ENCODE measurements at places on chromosomes 2 and 18.

GRCh38 chr18:23908827-23909226 lies 105.7 kb upstream of the TTC39C start:
- no peaks in the 10 kb centered on the region for H3K4me1 ChIP-seq
- no peak for DNase-seq
- no peak overlapping the region for H3K27ac ChIP-seq
- no peak overlapping the region for H3K4me3 ChIP-seq

- H3K36me3 ChIP-seq, result no peaks in the 10 kb centered on the region
- no peaks in the 10 kb centered on the region for H3K4me1 ChIP-seq
- no peaks in the 10 kb centered on the region for H3K27me3 ChIP-seq
- no peak for DNase-seq
Observed at GRCh38 chr2:229129738-229130371, 141.2 kb downstream of the PID1 start.

DNA sequence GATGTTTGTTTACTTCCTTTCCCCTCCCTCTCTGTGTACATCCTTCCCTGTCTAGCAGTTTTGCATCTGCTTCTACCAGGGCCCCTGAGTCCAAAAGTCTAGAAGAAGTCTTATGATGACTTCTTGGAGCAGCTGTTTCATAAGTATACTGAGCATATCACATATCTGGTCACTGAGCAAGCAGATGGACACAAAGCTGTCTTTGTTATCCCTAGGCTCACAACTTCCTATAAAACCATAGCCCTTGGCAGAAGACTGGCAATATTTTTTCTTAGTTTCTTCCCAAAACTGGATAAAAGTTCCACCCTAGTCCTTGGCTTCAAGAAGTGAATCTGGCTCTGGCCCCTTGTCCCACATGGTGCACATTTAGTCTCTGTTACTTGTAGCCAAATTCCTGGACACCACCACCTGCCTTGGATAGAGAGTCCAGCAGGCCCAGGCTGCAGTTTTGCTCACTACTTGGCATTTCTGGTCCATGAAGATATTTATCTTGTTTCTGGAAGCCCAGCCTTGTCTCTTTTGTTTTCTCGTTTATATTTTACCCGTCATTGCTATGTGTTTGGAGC lies 22.5 kb downstream of the THOC1 start:
- no peak overlapping the region for H3K27ac ChIP-seq
- peaks cover 73% of the 10 kb centered on the region for H3K36me3 ChIP-seq
- no peaks in the 10 kb centered on the region for H3K4me1 ChIP-seq
- H3K4me3 ChIP-seq, result no peak overlapping the region

DNA sequence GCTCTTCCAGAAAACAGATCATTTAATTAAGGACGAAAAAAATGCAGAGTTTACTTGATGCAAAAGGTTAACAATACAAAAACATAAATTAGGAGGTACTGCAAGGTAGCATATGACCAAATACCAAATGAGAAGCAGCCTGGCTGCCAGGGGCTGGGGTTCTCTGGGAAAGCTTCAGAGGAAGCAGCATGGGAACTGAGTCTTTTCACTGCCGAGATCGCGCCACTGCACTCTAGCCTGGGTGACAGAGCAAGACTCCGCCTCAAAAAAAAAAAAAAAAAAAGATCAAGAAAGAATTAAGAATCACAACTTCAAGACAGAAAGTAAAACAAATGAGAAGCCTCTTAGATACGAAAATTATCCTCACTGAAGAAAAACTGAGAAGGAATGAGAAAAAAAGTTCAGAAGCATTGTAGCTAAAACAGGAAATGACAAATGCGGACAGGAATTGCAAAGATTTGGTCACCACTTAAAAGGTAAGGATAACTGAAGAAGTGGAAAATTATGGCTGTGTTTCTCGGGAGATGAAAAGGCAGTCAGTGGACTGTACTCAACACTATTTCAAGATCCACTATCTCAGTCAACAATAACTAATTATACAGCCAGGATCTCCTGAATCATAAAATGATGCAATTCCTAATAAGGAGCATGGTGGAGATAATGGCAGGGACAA lies 4.3 kb downstream of the SEPTIN10 start:
- H3K27me3 ChIP-seq, result no peaks in the 10 kb centered on the region
- no peaks in the 10 kb centered on the region for H3K36me3 ChIP-seq
- DNase-seq, result no peak
- peaks cover 49% of the 10 kb centered on the region for H3K4me1 ChIP-seq
- peak overlapping the region; percentile 30 for H3K27ac ChIP-seq
- H3K4me3 ChIP-seq, result peak overlapping the region; percentile 10

GRCh38 chr2:169716938-169717690 lies 16.5 kb upstream of the KLHL23 start:
- no peak overlapping the region for H3K4me3 ChIP-seq
- no peaks in the 10 kb centered on the region for H3K36me3 ChIP-seq
- H3K27me3 ChIP-seq, result no peaks in the 10 kb centered on the region
- DNase-seq, result no peak

DNA sequence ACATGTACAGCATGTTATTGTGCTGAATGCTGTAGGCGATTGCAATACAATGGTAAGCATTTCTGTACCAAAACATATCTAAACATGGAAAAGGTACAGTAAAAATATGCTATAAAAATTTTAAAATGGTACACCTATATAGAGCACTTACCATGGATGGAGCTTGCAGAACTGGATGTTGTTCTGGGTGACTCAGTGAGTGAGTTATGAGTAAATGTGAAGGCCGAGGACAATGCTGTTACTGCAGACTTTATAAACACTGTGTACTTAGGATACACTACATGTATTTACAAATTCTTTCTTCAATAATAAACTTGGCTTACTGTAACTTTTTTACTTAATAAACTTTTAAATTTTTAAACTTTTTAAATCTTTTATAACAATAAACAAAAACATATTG lies 473.4 kb upstream of the UBE2E3 start:
- no peak overlapping the region for H3K4me3 ChIP-seq
- H3K4me1 ChIP-seq, result peaks cover 3% of the 10 kb centered on the region
- H3K27ac ChIP-seq, result no peak overlapping the region
- DNase-seq, result no peak
- no peaks in the 10 kb centered on the region for H3K36me3 ChIP-seq

DNA sequence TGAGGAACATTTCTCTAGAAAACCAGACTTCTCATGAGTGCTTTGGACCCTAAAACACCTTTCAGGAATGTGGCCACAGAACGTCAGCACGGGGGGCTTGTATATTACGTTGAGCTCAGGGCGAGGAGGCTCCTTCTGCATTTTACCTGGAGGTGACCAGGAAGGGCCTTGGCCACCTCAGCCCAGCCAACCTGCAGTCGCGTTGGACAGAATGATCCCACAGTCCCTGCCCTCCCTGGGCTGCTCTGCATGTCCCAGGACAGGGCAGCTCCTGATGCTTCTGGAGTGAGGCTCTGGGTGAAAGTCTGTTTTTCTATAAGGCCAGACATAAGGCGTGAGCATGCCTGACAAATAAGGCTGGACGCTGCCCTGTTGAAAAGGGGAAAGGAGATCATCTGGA lies 121.9 kb downstream of the NDUFA10 start:
- peaks cover 11% of the 10 kb centered on the region for H3K36me3 ChIP-seq
- peaks cover 4% of the 10 kb centered on the region for H3K27me3 ChIP-seq
- H3K4me1 ChIP-seq, result peaks cover 25% of the 10 kb centered on the region

GRCh38 chr2:179335732-179336131 lies 71.1 kb upstream of the SESTD1 start:
- DNase-seq, result no peak
- H3K27me3 ChIP-seq, result no peaks in the 10 kb centered on the region
- peaks cover 1% of the 10 kb centered on the region for H3K36me3 ChIP-seq

GRCh38 chr2:163692611-163693482 lies 43.0 kb downstream of the FIGN start:
- no peaks in the 10 kb centered on the region for H3K36me3 ChIP-seq
- peak overlapping the region; percentile 86 for H3K27ac ChIP-seq
- H3K4me3 ChIP-seq, result no peak overlapping the region
- no peak for DNase-seq
- peaks cover 45% of the 10 kb centered on the region for H3K4me1 ChIP-seq
- H3K27me3 ChIP-seq, result no peaks in the 10 kb centered on the region

DNA sequence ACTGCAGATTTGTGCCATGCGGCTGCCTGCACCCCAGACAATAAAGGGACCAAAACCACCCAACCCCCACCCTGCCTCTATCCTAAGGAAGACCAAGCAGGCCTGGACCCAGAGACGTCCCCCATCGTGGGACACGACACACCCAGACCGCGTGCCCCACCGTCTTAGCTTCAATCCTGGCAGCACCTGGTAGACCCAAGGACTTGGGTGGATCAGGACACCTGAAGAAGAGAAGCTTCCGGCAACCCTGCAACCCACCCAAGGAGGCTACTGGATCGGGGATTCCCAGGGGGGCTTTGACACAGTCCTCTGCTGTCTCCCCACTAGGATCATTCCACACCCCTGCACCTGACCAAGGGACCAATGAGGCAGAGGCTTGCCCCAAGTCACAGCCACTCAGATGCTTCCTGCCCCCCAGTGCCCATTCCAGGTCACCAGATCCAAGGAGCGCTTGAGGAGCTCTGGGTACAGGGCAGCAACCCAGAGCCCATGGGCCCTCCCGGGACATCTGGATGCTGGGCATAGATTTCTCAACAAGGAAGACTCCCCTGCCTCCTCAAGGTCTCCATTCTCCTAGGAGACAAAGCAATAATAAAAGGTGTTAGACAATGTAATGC lies 3.6 kb downstream of the ALPI start:
- DNase-seq, result no peak
- no peaks in the 10 kb centered on the region for H3K36me3 ChIP-seq
- no peaks in the 10 kb centered on the region for H3K4me1 ChIP-seq
- no peak overlapping the region for H3K4me3 ChIP-seq
- H3K27ac ChIP-seq, result no peak overlapping the region
- H3K27me3 ChIP-seq, result peaks cover 4% of the 10 kb centered on the region

DNA sequence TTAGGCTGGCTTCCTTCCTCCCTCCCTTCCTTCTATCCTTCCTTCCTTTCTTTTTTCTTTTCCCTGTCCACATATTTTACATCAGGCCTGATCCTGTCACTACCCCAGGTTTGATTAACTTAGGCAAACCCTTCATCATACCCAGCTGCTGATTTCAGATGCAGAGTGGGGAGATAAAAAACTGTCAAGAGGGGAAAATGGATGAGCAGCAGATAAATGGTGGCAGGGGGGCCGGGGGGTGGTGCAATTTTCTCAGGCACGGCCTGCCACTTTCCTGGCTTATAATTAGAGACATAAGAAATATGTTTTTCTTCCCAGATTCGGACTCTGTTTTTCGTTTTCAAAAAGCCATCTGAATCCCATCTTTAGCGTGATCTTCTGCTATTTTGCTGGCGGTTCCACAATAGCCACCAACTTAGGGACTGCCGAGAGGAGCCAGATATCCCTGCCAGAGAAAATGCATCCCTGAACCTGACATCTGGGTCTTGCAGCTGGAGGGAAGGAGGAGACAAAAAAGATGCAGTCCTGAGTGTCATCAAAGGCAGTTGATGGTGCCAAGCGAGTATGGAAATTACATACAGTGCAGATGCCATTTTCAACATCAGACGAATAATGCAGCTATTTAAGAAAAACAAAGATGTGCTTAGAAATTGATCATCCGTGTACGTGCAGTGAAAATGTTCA lies 49.9 kb downstream of the CXCR4 start:
- peaks cover 3% of the 10 kb centered on the region for H3K27me3 ChIP-seq
- H3K27ac ChIP-seq, result no peak overlapping the region
